Fibroblast of lung (primary cell): ENCODE measurements at places on chromosomes 3 and 15. TPM values are rescaled to one million over a fixed set of nuclear protein-coding genes. Genes with fewer than 3 reads are reported as not detected.
A peak's percentile ranks its signal among the peaks of the same experiment; 100 is the strongest.

- H3K4me1 ChIP-seq: no peaks in the 10 kb centered on the region
- no peak overlapping the region for H3K4me3 ChIP-seq
- peak; percentile 12 for DNase-seq
- H3K27me3 ChIP-seq: no peaks in the 10 kb centered on the region
- H3K27ac ChIP-seq: no peak overlapping the region
These were observed 48.2 kb downstream of the C3orf85 start for GRCh38 chr3:109184726-109185125.

DNA sequence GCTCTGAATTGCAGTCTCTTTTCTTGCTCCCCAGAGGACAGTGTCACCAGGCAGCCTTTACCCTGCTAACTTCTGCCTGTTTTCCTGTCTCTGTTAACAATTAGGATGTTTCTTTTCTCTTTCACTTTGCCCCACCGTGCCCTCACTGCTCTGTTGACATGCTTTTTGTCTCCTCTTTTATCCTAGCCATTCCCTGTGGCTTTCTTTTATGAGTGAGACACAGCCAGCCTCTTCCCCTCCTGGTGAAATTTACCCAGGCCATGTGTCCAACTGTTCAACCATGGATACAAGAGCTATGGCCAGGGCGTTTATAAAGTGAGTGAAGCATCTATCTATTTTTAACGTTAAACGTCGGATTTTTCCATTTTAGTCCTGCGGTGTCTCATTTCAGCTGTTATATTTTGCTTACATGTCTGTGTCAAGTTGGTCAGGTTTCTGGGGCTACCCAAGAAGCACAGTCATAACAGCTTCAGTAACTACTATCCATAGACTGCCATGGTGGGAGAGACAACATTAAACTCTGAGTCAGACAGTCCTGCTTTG lies 443.2 kb upstream of the AZI2 start:
- no peak overlapping the region for H3K4me3 ChIP-seq
- no peak overlapping the region for H3K27ac ChIP-seq
- H3K27me3 ChIP-seq: no peaks in the 10 kb centered on the region
- no peaks in the 10 kb centered on the region for H3K4me1 ChIP-seq

DNA sequence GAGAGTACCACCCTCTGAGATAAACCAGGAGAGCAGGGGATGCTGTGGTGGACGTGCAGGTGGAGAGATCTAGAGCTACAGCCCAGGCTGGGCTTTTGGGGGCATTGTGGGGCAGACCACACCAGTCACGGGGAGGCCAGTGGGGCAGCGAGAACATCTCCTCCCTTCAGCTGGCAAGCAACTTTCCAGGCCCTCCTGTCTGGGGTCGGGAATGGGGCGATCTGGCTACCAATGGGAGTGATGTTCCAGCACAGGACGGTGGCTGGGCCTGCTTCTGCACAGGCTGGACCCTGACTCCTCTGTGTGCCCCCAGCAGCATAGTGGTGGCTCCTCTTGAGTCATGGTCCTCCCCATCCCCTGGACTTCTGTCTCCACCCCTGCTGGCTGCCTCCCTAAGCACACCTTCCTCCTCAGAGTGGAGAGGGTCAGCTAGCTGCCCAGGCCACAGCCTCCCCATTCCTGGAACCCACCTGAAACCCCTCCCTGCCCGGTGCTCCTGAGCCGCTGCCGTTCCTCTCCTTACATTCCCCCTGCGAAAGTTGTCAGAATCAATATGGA lies 16.1 kb downstream of the IRAK2 start:
- H3K4me1 ChIP-seq: no peaks in the 10 kb centered on the region
- no peak overlapping the region for H3K4me3 ChIP-seq
- DNase-seq: no peak
- no peaks in the 10 kb centered on the region for H3K27me3 ChIP-seq

- no peaks in the 10 kb centered on the region for H3K27me3 ChIP-seq
- no peak overlapping the region for H3K27ac ChIP-seq
- H3K4me1 ChIP-seq: peaks cover 2% of the 10 kb centered on the region
- DNase-seq: no peak
- no peaks in the 10 kb centered on the region for H3K36me3 ChIP-seq
These were observed 99.0 kb downstream of the TMCC1 start for GRCh38 chr3:129794311-129795185.

LTF gene
- not detected in 2 replicates for polyA plus RNA-seq

DNA sequence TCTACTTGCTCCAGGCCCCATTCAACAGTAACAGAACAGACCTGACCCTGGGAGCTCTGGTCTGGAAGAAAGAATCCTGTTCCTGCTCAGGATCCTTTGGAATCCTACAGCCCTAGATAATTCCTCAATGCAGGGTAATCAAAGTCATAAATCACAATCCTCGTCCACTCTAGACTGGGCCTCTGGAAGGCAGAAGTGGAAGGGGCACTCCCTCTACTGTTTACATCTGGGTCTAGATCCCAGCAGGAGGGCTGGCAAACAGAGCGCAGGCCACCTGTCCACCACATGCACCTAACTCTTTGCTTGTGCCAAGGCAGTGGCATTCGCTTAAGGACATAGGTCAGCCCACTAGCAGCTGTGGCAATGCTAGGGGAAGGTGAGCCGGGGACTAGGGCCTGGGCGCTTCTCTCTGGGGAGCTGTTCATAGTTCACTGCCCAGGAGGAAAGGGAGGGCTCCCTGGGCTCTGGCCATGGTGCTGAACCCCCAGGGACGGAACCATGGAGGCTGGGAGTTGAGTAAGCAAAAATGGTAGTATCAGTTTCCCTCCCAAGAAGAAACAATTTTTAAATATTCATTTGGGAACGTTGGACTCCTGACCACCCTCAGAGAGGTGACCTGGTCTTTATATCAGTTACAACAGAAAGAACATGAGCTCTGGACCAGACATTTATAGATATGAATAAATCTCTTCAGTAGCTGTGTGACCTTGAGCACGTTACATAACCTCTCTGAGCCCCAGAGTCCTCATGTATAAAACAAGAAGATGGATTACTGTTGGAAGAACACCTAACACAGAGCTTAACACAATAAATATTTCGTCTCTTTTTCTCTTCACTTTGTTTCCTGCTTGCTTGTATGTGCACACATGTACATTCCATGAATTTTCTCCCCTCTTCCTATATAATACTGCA lies 90.2 kb downstream of the NTRK3 start:
- H3K27me3 ChIP-seq: no peaks in the 10 kb centered on the region
- no peak overlapping the region for H3K27ac ChIP-seq
- no peak for DNase-seq
- no peaks in the 10 kb centered on the region for H3K36me3 ChIP-seq
- no peak overlapping the region for H3K4me3 ChIP-seq
- H3K4me1 ChIP-seq: no peaks in the 10 kb centered on the region

DNA sequence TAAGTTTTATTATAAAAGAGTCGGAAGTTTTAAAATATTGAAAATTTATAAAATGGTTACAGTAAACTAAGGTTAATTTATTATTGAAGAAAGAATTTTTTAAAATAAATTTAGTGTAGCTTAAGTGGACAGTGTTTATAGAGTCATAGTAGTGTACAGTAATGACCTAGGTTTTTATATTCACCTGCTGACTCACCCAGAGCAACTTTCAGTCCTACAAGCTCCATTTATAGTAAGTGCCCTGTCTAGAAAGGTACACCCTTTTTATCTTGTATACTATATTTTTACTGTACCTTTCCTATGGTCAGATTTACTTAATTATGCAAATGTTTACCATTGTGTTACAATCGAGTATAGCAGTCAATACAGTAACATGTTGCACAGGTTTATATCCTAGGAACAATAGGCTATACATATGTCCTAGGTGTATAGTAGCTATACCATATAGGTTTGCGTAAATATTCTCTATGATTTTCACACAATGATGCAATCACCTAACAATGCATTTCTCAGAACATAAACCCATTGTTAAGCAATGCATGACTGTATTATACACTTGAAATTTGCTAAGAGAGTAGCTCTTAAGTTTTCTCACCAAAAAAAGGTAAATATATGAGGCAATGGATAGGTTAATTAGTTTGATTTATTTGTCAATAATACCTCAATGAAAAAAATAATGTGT lies 106.9 kb upstream of the CD96 start:
- H3K36me3 ChIP-seq: no peaks in the 10 kb centered on the region
- no peak for DNase-seq
- no peak overlapping the region for H3K27ac ChIP-seq
- no peaks in the 10 kb centered on the region for H3K27me3 ChIP-seq
- no peak overlapping the region for H3K4me3 ChIP-seq

TUSC7 gene
- polyA plus RNA-seq: not detected in 2 replicates

FBXW12 gene
- 0.05 and 0.06 TPM in 2 replicates for polyA plus RNA-seq

DNA sequence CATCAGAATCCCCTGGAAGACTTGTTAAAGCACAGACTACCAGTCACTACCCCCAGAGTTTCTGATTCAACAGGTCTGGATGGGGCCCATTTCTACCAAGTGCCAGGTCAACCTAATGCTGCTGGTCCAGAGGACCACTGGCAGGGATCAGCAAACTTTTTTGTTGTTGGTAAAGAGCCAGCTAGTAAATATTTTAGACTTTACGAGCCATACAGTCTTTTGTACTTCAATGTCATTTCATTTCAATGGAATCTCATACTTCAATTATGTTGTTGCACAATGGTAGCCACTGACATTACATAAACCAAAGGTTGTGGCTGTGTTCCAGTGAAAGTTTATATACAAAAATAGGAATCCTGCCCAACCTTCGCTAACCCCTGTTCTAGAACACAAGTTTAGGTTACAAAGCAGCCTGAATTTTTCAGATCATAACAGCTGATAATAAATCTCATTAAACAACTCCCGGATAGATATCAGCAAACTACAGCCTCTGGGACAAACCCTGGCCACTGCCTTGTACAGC lies 28.7 kb downstream of the ULK4 start:
- DNase-seq: peak; percentile 96
- H3K4me1 ChIP-seq: no peaks in the 10 kb centered on the region
- no peaks in the 10 kb centered on the region for H3K36me3 ChIP-seq
- H3K27me3 ChIP-seq: no peaks in the 10 kb centered on the region
- no peak overlapping the region for H3K27ac ChIP-seq

GRCh38 chr3:87335931-87336330 lies 59.5 kb upstream of the POU1F1 start:
- peaks cover 3% of the 10 kb centered on the region for H3K4me1 ChIP-seq
- H3K27me3 ChIP-seq: no peaks in the 10 kb centered on the region
- DNase-seq: no peak
- H3K36me3 ChIP-seq: no peaks in the 10 kb centered on the region
- H3K4me3 ChIP-seq: no peak overlapping the region

- no peak overlapping the region for H3K27ac ChIP-seq
- DNase-seq: no peak
- H3K36me3 ChIP-seq: no peaks in the 10 kb centered on the region
- no peak overlapping the region for H3K4me3 ChIP-seq
These were observed 18.0 kb downstream of the SPCS1 start for GRCh38 chr3:52723935-52724334.

STRA6 gene
- polyA plus RNA-seq: 0.02 TPM in 1 of 2 replicates, not detected in the other

CNTN6 gene
- polyA plus RNA-seq: not detected in 2 replicates

GRCh38 chr3:137471130-137471529 lies 293.0 kb upstream of the SOX14 start:
- no peak for DNase-seq
- H3K4me3 ChIP-seq: no peak overlapping the region
- no peaks in the 10 kb centered on the region for H3K36me3 ChIP-seq
- no peaks in the 10 kb centered on the region for H3K27me3 ChIP-seq
- H3K27ac ChIP-seq: no peak overlapping the region
- no peaks in the 10 kb centered on the region for H3K4me1 ChIP-seq

- no peaks in the 10 kb centered on the region for H3K4me1 ChIP-seq
- no peaks in the 10 kb centered on the region for H3K36me3 ChIP-seq
- DNase-seq: no peak
- H3K27me3 ChIP-seq: no peaks in the 10 kb centered on the region
These were observed 499.9 kb upstream of the LMCD1 start for GRCh38 chr3:8001712-8002111.

P3H2 gene
- polyA plus RNA-seq: 21.6 and 24.2 TPM in 2 replicates

- peaks cover 3% of the 10 kb centered on the region for H3K4me1 ChIP-seq
- H3K27ac ChIP-seq: no peak overlapping the region
- H3K27me3 ChIP-seq: no peaks in the 10 kb centered on the region
- no peak for DNase-seq
These were observed 499.8 kb upstream of the TPRG1 start for GRCh38 chr3:188671971-188672370.

RTP1 gene
- not detected in 2 replicates for polyA plus RNA-seq

ZIC1 gene
- polyA plus RNA-seq: 0.11 and 0.46 TPM in 2 replicates

GRCh38 chr3:74001436-74001835 lies 376.7 kb upstream of the PDZRN3 start:
- no peaks in the 10 kb centered on the region for H3K27me3 ChIP-seq
- H3K27ac ChIP-seq: no peak overlapping the region
- H3K4me1 ChIP-seq: no peaks in the 10 kb centered on the region
- no peak overlapping the region for H3K4me3 ChIP-seq

DNA sequence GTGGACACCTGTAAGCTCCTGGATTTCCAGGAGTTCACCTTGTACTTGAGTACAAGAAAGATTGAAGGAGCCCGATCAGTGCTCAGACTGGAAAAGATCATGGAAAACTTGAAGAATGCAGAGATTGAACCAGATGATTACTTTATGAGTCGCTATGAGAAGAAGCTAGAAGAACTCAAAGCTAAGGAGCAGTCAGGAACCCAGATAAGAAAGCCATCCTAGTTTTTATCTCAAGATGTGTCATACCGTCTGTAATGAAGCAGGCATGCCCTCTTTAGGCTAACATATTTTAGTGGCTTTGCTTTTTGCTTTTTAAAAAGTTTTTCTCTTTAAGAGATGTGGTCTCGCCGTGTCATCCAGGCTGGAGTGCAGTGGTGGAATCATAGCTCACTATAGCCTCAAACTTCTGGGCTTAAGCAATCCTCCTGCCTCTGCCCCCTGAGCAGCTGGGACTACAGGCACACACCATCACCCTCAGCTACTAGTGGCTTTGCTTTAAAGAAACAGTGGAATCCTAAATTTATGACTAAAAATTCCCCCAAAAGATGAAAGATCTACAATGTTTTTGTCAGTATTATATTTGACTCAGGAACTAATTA lies 28.1 kb downstream of the EXOG start:
- H3K4me3 ChIP-seq: no peak overlapping the region
- no peaks in the 10 kb centered on the region for H3K27me3 ChIP-seq
- no peak for DNase-seq
- no peak overlapping the region for H3K27ac ChIP-seq

DNA sequence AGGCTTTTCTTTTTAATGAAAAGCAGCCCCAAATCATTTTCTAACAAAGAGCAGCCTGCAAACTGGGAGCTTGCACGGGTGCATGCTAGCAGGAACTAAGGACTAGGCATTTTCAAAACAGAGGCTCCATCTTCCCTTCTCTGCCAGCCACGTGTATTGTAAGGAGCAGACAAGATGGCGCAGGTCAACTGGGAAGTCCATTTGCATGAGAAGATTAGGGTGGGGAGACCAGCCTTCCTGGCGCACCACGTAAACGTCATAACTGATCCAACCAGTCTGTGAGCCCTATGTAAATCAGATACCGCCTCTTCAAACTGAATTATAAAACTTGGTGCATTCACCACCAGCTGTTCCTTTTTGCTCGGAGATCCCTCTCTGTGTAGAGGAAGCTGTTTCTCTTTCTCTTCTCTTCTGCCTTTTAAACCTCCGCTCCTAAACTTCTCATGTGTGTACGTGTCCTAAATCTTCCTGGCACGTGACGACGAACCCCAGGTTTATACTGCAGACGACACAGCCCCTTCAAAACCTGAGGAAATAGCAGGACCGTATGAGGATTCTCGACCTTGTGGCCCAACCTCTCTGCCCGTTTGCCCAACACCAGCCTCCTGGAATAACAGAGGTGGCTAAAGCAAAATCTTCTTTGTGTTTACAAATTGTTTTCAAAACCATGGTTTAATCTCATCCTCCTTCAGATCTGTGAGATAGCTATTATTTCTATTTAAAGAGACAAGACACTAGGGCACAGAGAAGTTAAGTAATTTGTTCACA lies 26.4 kb upstream of the SLC30A4 start:
- H3K27ac ChIP-seq: no peak overlapping the region
- H3K4me1 ChIP-seq: no peaks in the 10 kb centered on the region
- no peak overlapping the region for H3K4me3 ChIP-seq
- DNase-seq: no peak
- H3K36me3 ChIP-seq: no peaks in the 10 kb centered on the region
- no peaks in the 10 kb centered on the region for H3K27me3 ChIP-seq
